ENCODE measurements at places on chromosomes 7 and 10.
A peak's percentile ranks its signal among the peaks of the same experiment; 100 is the strongest.

GRCh38 chr10:131727560-131727959, 173.2 kb upstream of the PPP2R2D start:
- no peak for DNase-seq

DNA sequence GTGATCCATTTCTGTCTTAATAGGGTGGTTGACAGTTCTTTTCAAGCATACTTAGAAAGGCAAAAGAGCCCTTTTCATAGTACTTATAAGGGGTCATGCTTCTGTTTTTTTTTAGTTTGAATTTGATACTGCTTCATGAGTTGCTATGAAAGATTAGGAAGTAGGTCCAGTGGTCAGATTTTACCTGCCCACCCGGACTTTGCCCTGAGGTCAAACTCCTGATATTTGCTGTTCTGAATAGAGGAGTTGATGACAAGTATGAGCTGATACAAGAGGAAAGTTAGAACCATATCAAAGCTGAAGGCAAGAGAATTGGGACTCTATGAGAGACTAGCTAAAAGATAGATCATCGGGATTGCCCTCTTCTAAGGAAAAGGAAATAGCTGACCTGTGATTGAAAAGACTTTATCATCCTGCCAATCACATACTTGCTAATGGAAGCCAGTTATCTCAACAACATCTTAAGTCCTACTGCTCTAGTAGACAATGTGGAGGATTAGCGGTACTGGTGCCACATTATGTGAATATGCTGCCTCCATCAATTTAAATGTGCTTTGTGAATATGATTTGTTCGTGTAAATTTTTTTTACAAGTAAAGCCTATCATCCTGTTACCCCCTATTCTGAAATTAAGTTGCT, 37.5 kb upstream of the CYP26C1 start:
- no peak for DNase-seq

GRCh38 chr7:159310457-159311171, 165.9 kb upstream of the VIPR2 start:
- DNase-seq: no peak

DNA sequence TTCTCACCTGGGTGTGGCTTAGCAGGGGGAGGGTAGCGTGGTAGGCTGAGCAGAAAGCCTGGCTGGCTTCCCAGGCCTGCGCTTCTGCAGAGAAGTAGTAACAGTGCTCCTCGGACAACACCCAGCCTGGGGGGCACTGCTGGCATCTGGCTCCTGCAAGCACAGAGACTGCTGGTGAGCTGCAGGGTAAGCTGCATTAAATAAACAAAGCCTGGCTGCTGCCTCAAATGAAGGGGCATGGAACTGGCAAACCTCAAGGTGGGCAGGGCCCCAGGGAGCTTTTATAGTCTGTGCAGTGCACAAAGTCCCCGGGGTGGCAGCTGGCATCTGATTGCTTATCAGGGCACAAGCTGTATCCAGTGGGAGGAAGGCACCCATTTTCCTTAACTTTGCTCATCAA, 3.9 kb downstream of the KLRG2 start:
- DNase-seq: no peak

DNA sequence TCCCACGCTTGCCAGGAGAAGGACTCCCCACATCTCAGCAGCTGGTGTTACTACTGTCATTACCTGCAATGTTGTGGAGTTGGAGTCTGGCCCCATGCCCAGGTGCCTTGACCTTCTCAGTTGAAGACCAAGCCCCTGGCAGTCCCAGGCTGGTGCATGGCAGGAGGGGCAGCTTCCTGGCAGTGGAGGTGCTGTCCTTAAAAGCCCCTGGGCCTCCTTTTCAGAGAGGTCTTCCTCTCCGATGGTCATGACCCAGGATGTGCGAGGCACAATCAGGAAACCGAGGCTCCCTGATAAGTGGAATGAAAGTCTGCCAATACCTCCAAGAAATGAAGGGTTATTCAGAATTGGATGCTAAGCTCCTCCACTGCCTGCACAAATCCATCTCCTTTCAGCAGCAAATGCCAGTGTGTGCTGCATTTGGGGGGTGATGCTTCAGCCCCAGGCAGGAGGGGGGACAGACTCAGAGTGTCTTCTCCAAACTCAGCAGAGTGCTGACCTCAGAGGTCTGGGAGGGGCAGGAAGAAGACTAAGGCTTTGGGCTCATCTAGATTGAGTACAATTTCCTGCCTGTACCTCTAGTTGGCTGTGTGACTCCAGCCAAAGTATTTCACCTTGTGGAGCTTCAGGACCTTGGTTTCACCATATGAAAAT, 97.0 kb upstream of the DDC start:
- peak; percentile 13 for DNase-seq

GRCh38 chr10:93751832-93752231, 5.9 kb upstream of the LGI1 start:
- no peak for DNase-seq

- no peak for DNase-seq
These were observed 2.2 kb downstream of the PDZD7 start for GRCh38 chr10:101028446-101029337.
